Activated naive CD4-positive, alpha-beta T cell treated with anti-CD3 and anti-CD28 coated beads for 36 hours (primary cell): ENCODE measurements at places on chromosomes 12 and 14. TPM values are rescaled to one million over a fixed set of nuclear protein-coding genes. Genes with fewer than 3 reads are reported as not detected.

KRT80 gene
- not detected for total RNA-seq

DNA sequence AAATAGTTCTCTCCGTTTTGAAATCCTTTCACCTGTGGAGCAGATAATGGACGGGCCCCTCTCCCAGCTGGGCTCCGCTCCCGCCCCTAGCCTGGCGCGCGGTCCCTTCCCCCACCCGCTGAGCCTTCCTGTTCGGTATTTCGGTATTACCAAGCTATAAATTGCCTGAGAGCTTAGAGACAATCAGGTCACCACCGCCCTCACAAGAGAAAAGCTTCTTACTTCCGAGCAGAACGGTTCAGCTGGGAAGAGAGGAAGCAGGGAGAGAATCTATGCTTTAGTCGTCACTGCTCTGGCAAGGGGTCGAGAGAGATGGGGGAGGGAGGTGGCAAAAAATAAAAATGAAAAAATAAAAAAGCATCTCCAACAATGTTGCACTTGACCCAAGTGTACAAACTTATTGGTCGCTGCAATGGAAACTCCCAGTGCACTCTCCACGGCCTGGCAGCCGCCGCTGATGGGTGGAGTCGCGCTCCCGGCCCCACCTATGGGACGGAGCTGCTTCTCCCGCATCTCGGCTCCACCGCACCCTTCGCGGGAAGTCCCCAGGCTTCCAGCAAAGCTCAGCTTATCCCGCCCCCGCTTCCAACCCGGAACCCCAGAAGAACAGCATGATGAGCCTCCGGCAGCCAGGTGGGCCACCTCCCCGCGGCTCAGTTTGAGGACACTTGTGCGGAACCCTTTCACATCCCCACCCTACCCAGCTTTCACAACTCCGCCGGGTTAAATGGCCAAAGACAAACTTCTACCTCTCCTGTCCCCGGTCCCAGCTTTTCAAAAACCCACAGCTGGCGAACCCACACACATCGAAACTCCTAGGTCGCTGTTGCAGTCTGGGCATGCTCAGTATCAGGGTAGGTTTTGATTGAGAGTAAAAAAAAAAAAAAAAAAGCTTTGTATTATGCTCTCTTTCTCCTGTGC lies 832 bp upstream of the SYT1 start:
- DNase-seq, result peak; percentile 6
- H3K4me1 ChIP-seq, result peaks cover 4% of the 10 kb centered on the region
- H3K27ac ChIP-seq, result no peak overlapping the region
- no peak overlapping the region for H3K4me3 ChIP-seq

LARP4 gene
- 44.7 TPM for total RNA-seq

DDX54 gene
- total RNA-seq, result 114 TPM

GRCh38 chr14:71013551-71014192 lies 106.4 kb downstream of the PCNX1 start:
- H3K27me3 ChIP-seq, result no peaks in the 10 kb centered on the region
- peaks cover 25% of the 10 kb centered on the region for H3K4me1 ChIP-seq
- H3K4me3 ChIP-seq, result no peak overlapping the region
- H3K27ac ChIP-seq, result no peak overlapping the region
- no peak for DNase-seq

DNA sequence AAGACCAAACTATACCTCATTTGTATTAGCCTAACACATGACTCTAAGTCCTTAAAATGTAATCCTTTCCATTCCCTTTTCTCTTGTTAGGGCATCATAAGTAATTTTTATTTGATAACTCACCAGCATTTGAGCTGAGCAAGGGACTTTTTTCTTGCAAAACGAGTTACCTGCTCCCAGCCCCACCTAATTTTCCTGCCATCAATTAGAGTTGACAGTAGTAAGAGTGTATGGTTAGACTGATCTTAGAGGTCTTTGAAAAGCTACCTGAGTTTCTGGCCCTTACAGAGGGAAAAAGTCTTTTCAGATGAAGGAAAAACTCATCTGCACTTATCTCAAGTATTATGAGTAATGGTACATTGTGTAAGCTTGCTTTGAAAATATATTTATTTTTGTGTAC lies 33.7 kb upstream of the AMN start:
- peaks cover 6% of the 10 kb centered on the region for H3K4me1 ChIP-seq
- no peaks in the 10 kb centered on the region for H3K27me3 ChIP-seq
- no peak overlapping the region for H3K4me3 ChIP-seq

CCND2 gene
- total RNA-seq, result 497 TPM

GRCh38 chr12:109870648-109871047 lies 9.7 kb downstream of the GLTP start:
- no peaks in the 10 kb centered on the region for H3K27me3 ChIP-seq

GSG1 gene
- total RNA-seq, result not detected

DNA sequence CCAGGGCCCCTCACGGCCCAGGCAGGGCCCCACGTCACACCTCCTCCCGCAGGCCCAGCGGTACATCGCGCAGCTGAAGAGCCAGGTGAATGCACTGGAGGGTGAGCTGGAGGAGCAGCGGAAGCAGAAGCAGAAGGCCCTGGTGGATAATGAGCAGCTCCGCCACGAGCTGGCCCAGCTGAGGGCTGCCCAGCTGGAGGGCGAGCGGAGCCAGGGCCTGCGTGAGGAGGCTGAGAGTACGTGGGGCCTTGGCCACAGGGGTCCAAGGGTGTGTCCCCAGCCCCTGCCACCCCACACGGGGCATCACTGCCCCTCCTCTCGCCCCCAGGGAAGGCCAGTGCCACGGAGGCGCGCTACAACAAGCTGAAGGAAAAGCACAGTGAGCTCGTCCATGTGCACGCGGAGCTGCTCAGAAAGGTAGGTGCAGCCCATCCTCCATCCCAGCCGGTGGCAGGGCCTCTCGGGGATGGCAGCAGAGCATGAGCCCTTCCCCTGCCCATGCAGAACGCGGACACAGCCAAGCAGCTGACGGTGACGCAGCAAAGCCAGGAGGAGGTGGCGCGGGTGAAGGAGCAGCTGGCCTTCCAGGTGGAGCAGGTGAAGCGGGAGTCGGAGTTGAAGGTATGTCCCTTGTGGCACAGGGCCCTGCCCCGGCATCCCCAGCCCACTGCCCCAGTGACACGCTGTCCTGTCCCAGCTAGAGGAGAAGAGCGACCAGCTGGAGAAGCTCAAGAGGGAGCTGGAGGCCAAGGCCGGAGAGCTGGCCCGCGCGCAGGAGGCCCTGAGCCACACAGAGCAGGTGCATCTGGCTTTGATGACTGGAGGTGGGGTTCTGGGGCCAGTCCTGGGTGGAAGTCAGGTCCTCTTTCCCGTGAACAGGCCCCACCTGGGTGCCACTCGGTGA lies 20.9 kb downstream of the HIP1R start:
- no peaks in the 10 kb centered on the region for H3K4me1 ChIP-seq
- no peak overlapping the region for H3K27ac ChIP-seq
- no peak overlapping the region for H3K4me3 ChIP-seq

ANO4 gene
- total RNA-seq, result not detected

DNA sequence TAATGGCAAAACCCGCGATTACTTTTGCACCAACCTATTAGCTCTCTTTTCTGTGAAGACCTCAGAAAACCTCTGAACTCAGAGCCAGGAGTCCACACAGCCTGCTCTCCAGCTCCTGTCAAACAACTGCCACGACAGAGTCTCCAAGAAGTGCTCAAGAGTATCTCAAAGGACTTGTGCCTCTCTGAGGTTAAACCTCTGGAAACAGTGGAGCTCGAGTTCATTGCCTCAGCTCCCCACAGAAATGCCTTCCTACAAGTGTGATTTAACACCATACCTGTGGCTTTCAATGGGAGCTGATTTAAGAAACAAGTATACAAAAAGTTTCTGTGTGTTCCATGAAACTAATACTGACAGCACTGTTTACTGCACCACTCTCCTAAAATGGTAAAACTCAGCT lies 20.1 kb downstream of the ACTN1 start:
- H3K27me3 ChIP-seq, result no peaks in the 10 kb centered on the region
- H3K4me3 ChIP-seq, result no peak overlapping the region
- H3K27ac ChIP-seq, result peak overlapping the region; percentile 55
- DNase-seq, result no peak
- no peaks in the 10 kb centered on the region for H3K36me3 ChIP-seq
- peaks cover 88% of the 10 kb centered on the region for H3K4me1 ChIP-seq

ATP6V1D gene
- 16.5 TPM for total RNA-seq

DNA sequence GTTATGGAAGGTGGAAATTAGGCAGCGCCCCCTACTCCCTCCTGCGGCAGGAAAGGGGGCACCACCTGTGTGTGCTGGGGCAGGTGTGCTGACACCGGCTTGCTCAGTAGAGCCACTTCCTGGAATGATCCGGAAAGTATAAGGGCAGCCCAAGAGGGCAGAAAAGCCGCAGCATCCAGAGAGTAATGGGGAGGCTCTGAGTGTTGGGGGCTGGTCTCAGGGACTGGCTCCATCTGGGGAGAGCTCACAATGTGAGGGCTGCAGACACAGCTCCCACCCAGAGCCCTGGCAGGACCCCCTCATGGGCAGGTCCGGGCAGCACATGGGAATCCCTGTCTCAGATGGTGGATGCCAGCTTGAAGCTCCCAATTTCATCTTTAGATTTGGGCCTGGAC lies 187.6 kb upstream of the C14orf180 start:
- H3K4me1 ChIP-seq, result peaks cover 70% of the 10 kb centered on the region
- H3K27ac ChIP-seq, result no peak overlapping the region
- peak; percentile 43 for DNase-seq
- no peaks in the 10 kb centered on the region for H3K27me3 ChIP-seq
- H3K4me3 ChIP-seq, result no peak overlapping the region
